ENCODE measurements at places on chromosomes 13 and 19. TPM values are rescaled to one million over a fixed set of nuclear protein-coding genes. Genes with fewer than 3 reads are reported as not detected.

The ZNF77 gene
- polyA plus RNA-seq: 8.2 TPM

DNA sequence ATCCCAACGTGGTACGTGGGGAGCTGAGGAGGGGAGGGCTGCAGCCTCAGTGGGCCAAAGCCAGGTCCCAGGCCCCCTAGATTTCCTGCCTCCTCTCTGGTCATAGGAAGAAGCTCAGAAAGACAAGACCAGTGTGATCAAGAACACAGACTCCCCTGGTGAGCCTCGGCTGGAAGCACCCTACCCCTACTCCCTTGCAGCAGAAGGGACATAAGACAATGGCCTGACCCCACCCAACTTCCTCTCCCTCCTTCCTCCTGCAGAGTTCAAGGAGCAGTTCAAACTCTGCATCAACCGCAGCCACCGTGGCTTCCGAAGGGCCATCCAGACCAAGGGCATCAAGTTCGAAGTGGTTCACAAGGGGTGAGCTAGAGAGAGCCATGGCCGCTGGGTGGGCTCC lies 11.5 kb downstream of the PODNL1 start:
- no peak for DNase-seq

- no peak for DNase-seq
Observed at GRCh38 chr13:109166804-109167203, 537.4 kb downstream of the MYO16 start.

DNA sequence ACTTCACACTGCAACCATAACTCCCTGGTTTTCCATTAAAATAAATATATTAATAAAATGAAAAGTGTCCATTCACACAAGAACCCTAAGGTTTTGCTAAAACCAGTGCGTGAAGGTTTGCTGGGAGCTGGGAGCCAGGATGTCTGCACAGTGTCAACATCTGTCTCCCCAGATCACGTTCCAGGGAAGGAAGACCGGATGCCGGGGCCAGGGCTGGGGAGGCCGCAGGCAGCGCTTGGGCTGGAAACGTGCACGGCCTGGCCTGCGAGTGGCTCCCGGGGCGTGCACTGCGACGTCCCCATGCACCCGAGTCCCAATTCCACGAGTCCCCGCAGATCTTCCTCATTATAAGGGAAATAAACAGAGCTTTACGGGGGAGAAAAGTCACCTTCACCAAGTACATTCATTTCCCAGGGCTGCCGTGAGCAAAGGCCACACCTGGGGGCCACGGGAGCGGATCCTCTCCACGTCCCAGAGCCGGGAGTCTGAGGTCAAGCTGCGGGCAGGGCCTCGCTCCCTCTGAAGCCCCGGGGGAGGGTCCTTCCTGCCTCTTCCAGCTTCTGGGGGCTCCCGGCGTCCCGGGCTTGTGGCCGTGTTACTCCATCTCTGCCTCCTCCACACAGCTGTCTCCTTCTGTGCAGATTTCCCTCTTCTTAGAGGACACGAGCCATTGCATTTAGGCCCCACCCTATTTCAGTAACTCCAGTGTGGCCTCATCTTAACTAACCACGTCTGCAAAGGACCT lies 12.8 kb downstream of the SHC2 start:
- no peak for DNase-seq

Measured in K562 (cell line).